ENCODE measurements at places on chromosomes 5 and 9. TPM values are rescaled to one million over a fixed set of nuclear protein-coding genes. Genes with fewer than 3 reads are reported as not detected.

BRD3OS gene
- 10.4 TPM for total RNA-seq

DNA sequence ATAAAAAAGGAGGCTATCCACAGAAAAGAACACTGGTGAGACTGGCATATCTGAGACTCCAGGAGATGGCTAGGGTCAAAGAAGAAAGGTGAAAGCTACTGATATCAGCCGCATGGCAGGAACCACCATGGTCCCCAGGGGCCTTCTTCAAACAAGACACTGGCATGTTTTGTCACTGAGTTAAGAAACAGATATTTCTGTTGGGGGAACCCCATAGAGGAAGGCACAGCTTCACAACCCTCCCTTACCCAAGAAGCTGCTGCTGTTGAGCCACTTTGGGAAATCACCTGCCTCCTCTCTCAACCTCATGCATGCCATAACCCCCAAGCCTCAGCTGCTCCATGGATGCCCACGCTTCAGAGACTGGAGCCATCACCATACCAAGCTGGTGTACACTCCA is 13.3 kb upstream of the BTNL3 start:
- no peak for DNase-seq

DNA sequence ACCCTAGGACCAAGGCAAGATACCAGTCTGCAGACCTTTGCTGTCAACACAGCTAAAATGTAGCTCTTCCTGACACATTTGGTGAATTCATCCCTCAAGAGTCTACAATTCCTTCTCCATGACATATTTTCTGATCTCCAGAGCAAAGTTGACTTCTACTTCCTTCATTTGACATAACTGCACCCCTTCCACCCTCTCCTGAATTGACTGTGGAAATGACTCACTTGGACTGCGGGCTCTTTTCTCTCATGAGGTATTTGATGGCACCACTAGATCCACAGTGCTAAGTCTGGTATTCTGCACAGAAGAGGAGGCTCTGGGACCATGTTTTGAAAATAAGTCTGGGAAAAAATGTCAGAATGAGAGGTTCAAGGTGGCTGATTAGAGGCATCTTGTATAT is 338.4 kb upstream of the TRPC7 start:
- DNase-seq = no peak

SLC36A2 gene
- total RNA-seq = not detected

SPATA31E1 gene
- not detected for total RNA-seq

CDKN2A gene
- total RNA-seq = 2.0 TPM

DNA sequence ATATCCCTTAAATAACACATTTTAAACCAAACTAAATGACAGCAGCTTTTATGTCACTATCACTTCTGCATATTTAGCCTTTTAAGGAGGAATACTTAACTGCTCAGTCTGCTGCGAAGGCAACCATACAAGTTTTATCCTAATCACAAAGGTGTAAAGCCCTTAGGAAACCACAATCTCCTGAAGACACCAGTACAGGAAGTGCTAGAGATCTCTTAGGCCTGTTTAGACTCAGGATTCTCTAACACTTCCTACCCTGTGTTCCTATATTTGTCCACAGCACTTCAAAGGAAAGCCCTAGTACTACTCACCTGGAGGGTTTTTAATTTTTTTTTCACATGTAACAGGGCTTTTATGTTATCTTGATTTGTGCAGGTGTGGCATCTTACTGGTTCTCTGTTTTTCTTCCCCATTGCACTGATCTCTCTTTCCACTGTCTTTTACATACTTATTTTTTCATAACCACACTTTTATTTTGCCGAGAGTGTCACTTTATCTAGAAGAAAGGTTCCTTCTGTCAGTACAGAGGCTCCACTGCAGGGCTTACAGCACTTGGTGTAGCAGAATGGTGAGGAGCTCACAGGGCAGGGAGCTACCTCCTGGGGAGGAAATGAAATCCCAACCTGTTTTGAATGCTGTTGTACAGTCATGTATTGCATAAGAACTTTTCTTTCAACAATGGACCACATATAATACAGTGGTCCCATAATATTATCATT is 1060.6 kb upstream of the ACO1 start:
- no peak for DNase-seq

DNA sequence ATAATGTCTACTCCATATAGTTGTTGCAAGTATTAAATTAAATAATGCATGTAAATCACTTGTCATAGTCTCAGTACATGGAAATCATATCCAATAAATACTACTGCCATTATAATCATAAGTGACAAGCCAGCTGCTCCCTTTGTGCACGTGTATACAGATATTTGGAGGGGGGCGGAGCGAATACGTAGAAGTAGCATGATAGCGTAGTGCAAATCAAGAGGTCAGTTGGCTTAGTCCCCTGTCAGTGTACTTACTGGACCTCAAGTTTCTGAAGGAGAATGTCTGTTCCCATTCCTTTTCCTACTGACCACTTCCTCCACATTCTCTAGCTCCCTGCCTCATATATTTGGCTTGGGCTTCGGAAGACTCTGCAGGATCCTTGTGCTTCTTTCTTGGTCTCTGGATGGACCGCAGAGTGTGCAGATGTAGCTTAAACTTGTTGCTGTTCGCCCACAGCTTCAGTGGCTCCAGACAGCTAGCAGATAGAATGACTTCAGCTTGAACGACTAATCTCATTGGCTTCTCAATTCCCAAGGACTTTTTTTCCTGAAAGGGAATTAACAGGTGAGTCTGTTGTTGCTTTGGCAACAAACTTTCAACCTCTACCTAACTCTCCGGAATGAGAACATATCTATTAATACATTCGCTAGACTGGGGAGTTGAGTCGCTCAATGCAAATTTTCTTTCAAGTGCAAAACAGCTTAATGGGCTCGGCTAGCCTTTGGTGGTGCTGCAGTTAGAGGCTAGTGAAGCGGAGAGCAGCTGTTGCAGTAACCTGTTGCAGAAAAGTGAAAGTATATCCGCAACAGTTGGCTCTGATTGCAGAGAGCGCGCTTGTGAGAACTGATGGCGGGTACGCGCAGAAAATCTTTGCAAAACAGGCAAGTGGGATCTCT is at the start of gene PCDHB1:
Gene PCDHB1 (plus strand): TSS at position 753 of the 899 bp plus-strand sequence. CDS start 97 bp downstream, at position 850.
- DNase-seq = no peak

PCDHGB4 gene
- 4.4 TPM for total RNA-seq

DNA sequence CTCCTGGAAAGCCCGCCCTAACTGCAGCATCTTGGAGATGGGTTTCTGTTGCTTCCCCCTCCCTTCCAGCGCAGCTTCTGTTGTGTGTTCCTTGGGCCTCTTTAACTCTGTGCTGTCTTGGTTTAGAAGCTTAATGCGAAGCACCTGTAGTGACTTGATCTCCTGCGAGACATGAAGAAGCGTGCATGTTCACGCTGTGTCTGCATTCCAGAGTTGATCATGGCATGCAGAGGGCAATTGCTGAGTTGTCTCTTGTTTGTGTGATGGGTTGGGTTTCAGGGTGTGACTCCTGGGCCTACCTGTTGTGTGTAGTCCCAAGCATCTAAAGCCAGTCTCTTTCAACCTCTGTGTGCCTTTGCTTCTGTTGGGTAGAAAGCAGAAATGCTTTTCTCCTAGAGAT is 155.6 kb downstream of the SMARCA2 start:
- no peak for DNase-seq

TNFSF15 gene
- total RNA-seq = 0.23 TPM

SLC36A3 gene
- not detected for total RNA-seq

STPG3 gene
- not detected for total RNA-seq

GRCh38 chr5:102666164-102666946 is 88.8 kb upstream of the PAM start:
- no peak for DNase-seq

DNA sequence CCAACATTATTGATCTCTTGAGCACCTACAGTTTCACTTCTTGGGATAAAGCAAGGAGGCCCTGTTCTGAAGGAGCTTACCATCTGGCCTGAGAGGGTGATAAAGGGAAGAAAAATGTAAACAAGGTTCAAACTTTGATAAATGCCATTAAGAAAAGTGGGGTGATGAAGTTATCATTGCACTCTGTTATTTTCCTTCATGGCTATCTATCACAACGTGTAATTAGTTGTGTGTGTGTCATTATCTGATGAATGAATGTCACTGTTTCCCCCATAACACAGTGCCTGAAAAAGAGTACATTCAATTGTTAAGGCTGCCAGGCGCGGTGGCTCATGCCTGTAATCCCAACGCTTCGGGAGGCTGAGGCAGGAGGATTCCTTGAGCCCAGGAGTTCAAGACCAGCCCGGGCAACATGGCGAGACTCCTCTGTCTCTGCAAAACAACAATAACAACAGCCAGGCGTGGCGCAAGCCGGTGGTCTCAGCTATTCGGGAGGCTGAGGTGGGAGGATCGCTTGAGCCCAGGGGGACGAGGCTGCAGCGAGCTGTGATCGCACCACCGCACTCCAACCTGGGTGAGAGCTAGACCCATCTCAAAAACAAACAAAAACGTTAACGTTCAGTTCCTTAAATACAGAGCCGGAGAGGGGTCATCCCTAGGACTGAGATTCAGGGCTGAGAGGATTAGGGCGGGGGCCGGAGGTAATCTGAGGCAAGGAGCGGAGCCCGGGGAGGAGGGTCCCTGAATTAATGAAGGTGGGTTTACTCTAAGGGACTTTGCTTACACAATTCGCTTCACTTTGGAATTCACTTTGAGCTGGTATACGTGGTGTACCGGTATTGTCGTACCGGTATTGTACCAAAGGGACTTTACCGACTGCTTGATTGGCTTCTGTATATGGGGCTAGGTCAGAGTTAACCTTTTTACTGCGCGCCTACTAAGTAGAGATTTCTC is 917 bp downstream of the NHP2 start:
- DNase-seq = no peak

UBE2QL1 gene
- total RNA-seq = 3.1 TPM

GRCh38 chr5:180135128-180135955 is 63.8 kb upstream of the RNF130 start:
- DNase-seq = peak; percentile 43

GRCh38 chr9:114343471-114344187 is 14.0 kb downstream of the ORM2 start:
- DNase-seq = no peak

- DNase-seq = no peak
These were observed 100.4 kb downstream of the NFIB start for GRCh38 chr9:14213504-14213903.

DNA sequence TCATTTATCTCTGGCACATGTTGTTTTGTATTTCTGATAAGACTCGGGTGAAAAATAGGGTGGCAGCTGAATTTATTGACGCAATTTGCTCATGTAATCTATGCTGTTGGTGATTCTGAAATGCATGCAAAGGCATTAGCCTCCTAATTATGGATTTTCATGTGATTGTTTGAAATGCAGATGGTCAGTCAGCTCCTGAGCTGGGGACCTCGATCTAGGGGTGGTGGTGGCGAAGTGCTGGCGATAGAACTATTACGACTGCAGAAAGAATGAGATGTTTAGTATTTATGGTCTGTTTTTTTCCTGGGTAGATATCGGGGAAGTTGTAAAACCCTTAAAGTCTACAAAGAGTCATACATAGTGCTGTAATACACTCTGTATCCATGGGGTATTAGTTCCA is 88.6 kb downstream of the SLC28A3 start:
- DNase-seq = no peak

GRCh38 chr9:130283539-130284248 is 18.1 kb downstream of the HMCN2 start:
- DNase-seq = no peak

DNA sequence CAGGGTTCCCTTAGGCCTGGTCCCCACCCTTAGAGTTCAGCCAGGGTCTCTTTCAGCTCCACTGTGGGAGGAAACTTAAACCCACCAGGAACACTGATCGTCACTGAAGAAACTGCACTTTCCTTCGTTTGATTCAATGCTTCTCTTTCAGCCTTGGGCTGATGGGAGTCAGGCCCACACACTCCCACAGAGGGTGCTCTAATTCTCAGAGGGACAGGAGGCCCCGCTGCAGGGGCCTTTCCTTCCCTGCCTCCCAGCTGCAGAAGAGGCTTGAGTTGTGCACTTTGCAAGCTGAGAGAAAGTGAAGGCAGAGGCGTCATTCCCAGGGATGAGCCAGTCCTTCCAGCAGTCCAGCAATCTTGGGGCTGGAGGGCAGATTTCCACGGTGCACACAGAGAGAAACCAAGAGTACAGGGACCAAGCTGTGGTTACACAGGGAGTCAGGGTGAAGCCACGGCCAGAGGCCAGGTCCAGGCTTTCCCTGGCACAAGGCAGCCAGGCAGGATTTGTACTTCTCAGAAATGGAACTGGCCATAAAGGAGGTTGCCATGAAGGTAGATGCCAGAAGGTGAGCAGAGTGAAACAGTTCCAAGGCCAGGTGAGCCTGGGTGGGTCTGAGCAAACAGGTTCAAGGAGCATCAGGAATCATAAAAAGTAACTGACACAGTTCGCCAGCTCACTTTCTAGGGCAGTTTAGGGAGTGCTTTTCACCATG is 10.4 kb upstream of the GLIPR2 start:
- DNase-seq = no peak

DNA sequence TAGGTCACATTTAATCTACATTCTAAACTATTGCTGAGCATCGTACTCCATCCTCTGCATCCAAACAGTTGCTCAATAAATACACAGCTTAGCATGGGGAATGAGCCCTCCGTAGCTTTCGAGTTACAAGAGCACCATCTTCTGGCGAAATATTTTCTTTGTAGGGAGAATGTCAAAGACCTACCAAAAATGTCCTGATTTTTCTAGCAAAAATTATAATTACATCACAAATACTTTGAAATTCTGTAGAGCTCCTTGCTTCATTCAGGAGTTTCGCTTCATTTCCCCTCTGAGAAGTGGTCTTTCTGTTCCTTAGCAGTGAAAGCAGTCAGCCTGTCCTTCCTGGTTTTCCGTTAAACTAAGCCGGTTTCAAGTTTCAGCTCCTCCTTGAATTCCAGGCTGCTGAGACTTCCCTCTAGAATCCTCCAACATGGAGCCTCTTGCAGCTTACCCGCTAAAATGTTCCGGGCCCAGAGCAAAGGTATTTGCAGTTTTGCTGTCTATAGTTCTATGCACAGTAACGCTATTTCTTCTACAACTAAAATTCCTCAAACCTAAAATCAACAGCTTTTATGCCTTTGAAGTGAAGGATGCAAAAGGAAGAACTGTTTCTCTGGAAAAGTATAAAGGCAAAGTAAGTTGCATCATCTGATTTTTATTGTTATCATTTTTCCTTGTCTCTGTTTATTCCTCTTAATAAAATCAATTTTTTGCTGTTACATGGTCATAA is at the start of gene GPX8:
Gene GPX8 (plus strand): TSS at position 409 of the 730 bp plus-strand sequence. CDS start 22 bp downstream, at position 431.
- no peak for DNase-seq

- DNase-seq = no peak
These were observed 101.0 kb upstream of the PTPN3 start for GRCh38 chr9:109599131-109599530.

PCDHGA9 gene
- 6.6 TPM for total RNA-seq

CCDC192 gene
- not detected for total RNA-seq

- DNase-seq = no peak
These were observed 85.4 kb downstream of the NTRK2 start for GRCh38 chr9:84754881-84755280.

DNA sequence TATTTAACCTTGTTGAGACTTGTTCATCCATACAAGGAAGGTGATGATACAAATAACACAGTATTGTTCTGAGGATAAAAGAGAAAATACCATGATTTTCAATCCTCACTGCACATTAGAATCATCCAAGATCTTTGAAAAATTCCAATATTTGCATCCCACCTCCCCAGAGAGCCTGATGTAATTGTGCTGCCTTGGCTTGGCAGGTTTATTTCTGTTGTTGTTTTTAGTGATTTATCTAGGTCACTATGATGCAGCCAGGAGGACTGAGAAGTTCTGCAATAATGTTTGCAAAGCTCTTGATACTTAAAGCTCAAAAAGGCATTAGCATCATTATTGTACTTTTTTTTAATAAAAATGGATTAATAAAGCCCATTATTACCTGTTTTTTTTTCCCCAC is 67.0 kb upstream of the NMUR2 start:
- DNase-seq = no peak

Data from suprapubic skin (tissue), 4 donors.